ENCODE measurements at places on chromosomes 7 and 10.

DNA sequence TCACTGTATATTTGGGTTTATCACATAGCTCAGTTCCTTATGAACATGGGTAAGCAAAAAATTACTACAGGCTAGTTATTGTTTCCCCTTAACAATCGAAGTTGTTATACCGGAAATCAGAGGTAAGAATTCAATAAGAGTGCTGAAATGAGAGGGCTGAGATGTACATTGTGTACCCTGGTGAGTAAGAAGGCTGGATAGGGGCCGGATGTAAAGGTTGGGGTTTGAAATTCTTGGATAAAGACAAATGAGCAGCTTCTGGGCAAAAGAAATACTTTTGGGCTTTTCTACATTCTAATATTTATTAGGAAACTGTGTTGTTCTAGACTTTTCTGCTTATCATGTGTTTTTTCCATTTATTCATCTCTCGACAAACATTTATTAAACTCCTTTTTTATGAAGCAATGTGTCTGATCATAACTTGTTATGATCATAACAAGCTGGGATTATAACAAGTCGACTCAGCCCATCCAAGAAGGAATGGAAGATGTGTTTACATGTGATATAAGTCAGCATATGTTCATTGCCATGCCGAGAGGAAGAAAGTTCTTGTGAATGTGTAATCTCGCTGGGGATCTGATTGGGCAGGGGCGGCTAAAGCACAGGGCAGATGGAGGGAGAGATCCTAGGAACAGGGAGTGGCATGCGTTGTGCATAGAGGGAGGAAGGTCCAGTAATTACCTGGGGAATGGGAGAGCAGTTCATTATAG, 155.3 kb downstream of the PLXDC2 start:
- no peak for DNase-seq

- DNase-seq = no peak
These were observed 728 bp downstream of the PARD3 start for GRCh38 chr10:34814223-34814912.

GRCh38 chr10:114392112-114392835, 12.0 kb downstream of the AFAP1L2 start:
- DNase-seq = no peak

- DNase-seq = no peak
These were observed 24.1 kb downstream of the SEMA3D start for GRCh38 chr7:85162721-85163120.

DNA sequence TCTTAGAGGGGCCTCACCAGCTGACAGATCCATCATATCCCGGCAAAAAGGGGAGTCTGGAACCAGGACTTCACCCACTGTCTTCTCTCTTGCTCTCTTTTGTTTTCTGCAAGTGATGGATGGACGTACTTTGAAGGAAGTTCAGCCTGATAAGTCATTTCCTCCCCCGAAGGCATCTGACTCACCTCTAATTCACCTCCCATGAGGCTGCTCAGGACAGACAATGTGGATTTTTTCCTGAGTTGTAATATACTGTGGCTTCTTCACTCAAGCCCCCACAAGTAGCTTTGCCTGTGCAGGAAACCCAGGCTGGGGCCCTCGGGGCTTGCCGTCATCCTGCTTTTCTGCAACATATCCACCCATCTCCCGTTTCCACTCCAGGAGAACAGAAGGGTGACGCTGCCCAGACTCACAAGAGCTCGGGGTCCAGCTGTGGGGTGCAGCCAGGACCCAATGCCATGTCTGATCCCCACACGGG, 70.4 kb downstream of the ASB13 start:
- DNase-seq = no peak

- no peak for DNase-seq
These were observed 520 bp downstream of the ELAPOR2 start for GRCh38 chr7:87058744-87059524.

DNA sequence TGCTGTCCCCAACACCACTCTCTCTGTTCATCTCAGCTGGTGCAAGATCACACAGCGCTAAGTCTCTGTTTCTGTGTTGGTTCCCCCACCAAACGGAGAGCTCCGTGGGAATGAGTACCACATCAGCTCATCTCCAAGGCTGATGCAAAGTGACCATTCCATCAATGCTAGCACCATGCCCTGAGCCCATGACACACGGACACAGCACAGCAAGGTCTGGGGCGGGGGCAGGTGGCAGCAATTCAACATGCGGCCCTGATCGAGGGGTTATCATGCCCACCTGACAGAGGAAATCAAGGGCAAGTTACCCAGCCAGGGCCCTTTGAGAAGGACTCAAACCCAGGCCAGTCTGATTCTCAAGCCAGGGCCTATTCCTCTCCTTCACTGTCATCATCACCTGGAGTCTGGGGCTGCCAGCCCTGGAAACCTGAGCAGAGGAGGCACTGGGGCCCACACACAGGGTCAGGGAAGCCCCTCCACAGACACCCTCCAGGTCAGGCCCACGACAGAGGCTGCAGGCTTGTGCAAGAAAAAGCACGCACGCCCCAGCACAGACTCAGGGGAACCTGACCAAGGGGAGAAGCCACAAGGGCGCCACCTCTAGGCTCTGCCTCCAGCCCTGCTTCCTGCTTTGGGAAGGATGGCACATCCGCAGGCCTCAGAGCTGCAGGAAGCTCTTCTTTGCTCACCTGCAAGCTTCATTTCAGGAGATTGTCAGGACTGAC, 74.8 kb downstream of the GRID1 start:
- DNase-seq = no peak

DNA sequence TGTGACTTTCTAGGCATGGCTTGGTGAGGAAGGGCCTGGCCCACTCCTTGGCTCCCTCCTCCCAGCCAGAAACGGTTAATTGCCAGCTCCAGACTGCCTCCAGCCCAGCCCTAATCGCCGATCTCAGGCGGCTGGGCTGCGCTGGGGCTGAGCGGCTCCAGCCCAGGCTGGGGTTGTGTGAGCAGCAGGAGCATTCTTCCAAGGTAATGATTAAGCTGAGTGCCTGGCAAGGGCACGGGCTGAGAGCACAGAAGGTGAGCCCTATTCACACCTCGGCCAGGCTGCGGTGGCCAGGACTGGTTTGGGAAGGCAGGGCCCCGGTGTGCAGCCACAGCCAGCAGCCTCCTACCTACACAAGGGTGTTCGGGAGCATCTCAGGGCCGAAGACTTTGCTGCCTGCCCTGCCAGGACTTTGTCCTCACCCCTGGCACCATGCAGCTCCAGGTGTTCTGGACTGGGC, at the start of gene TMEM72:
Gene TMEM72 (plus strand): TSS at position 257 of the 460 bp plus-strand sequence. CDS start 176 bp downstream, at position 433.
- no peak for DNase-seq

DNA sequence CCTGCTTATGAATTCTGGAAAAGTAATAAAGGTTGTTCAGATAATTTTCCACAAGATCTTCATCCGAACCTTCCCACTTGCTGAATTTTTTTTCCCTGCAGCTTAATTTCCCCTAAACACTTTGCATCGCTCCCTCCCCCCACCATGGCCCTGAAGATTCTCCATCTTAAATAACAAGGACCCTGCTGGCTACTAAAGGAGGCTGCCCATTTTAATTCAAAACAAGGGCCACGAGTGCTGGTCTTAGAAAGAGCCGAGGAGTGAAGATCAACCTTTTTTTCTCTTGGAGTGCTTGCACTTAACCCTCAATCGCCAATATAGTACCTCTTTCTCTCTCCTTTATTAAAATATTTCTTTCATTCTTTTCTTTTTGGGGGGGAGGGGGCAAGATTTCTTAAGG, 9.2 kb upstream of the SP8 start:
- no peak for DNase-seq

GRCh38 chr10:18473424-18474117, 177.8 kb downstream of the NSUN6 start:
- DNase-seq = no peak

DNA sequence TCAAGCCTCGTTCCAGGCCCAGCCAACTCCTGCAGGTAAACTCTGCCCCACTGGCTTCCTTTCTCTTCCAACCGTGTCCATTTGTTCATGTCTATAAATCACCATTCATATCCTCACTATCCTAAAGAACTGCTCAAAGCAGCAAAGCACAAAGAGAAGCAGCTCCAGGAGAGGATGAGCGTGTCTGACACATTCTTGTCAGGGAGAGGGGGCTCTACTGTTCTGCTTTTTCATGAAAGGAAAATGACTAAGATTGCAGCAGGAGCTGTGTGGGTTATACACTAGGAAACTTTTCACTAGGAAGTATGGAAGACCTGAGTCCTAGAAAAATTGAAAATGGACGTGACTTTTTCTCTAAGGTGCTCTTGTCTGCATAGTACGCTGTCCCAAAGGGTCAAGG, 16.7 kb downstream of the AGFG2 start:
- no peak for DNase-seq

GRCh38 chr10:31270954-31271353, 48.1 kb upstream of the ZEB1 start:
- no peak for DNase-seq

DNA sequence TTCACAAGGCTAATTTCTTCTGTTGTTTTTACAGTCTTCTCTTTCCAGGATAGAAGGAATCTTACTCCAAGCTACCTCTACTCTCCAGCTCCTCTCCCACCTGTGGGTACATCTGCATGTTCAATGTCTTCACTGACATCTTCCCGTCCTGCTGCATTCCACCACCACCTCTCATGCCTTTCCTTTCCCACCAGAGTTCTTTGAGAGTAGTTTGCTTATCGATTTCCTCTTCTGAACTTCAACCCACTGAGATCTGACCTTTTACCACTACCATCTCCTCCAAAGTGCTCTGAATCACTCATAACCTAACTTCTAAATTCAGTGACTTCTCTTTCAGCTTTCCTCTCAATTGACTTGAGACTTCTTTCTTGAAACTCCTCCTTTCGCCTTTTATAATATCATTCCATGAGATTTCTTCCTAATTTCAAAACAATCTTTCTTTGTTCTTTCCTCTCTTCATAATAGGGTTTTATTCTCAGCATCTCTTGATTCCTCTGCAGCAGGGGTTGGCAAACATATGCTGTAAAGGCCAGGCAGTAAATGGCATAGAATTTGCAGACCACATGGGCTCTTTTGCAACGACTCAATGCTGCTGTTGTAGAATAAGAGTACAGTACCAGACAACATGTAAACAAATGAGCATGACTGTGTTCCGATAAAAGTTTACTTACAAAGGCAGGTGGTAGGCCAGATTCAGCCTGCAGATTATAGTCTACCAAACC, 22.1 kb downstream of the ACSL5 start:
- DNase-seq = no peak

DNA sequence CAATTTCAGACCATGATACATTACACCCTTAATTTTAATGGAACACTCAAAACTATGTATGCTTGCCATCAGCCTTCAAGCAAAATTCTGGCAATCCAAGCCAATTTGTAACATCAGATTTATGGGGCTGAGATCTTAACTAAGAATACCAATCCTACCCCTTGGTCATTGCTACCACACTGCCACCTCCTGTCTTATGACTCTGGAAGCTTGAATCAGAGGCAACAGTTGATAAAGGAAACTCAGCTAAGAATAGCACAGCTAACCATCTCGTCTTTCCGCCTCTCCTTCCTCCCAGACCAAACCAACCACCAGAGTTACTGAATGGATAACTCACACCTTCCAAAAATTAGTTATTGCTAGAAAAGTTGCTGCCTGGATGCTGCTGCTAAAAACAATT, 7.4 kb downstream of the IGF2BP3 start:
- DNase-seq = no peak

DNA sequence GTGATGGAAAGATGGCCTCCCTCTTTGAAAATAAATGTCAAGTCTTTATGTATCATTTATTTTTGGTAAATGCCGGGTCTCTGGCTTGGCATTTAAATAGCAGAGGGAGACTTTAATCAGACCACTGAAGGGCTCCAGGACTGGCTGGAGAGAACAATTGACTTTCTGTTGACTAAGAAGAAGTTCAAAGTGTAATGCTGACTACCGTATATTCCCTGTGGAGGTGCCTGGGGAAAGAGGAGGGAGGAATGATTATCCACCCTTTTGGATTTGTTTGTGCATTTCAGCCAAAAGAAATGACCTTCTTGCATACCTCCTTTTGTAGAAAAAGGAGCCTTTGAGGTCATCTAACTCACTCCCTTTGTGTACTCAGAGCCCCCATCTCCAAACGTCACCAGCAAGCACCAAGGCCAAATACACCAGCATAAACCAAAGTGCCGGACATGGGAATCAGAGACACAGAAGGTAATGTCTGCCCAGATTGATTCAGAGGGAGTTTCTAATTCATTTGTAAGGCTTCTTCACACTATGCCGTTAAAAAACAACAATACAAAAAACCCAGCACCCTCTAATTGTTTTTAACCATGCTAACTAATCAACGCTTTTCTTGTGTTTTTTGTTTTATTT, 75.2 kb downstream of the PRLHR start:
- DNase-seq = no peak

DNA sequence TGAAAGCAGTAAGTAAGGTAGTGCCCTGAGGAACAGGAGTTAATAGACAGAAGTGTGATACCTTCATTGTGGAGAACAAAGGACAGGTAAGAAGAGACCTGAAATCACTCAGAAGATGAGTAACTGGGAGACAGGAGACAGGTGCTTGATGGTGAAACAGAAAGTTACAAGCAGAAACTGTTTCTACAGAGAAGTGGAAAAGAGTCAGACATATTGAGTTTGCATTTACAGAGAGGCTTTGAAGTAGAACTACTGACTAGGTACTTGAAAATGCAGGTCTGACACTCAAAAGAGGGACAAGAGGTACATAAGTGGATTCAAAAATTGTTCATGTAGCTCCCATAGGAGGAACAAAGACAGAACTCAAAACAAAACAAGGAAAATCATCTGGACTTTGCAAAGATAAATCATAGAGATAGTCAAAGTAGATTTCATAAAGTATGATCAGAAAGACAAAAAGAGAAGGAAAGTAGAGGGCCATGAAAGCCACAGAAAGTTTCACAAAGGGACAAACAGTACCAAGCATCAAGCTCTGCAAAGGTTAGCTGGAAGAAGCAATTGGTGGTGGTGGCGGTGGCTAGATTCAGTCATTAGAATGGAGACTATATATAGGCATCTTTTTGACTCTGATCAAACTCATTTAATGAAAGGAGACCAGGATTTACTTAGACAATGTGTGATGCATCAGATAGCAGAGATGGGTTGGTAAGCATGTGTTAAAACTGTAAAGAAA, 198.4 kb downstream of the PCLO start:
- DNase-seq = no peak

- no peak for DNase-seq
These were observed 39.3 kb downstream of the LRRC18 start for GRCh38 chr10:48900371-48900801.

DNA sequence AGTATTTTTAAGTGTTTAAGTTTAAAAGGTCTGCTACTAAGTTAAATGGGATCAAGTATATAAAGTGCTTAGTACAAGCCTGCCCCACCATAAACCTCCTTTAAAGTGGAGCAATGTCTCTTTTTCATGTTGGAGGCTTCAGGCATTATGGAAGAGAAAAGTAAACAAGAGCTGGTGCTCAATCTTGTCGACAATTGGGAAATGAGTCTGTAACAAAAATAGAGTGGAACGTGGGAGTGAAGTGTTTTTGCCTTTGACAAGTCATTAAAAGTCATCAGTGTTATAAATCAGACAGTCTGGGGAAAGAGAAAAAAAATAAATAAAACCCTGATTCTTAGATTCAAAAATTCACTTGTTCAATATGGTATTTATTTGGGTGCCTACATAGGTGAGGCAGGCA, 44.7 kb downstream of the DNAJC12 start:
- DNase-seq = no peak

DNA sequence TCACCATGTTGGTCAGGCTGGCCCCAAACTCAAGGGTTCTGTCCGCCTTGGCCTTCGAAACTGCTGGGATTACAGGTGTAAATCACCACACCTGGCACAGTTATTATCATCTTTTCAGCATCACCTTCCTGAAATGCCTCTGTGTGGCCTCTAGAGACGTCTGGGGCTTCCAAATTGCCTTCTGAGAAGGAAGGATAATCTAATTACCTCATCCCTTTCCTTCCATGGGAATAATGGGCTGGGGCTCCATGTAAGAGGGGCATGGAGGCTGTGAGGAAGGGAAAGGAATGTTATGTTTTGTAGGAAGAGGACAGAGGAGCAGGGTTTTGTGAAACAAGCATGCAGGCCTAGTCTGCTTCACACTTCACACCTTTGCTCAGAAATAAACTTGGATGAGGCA, 22.2 kb upstream of the PODXL start:
- DNase-seq = no peak

Measured in NK-92 treated with Interleukin-12 subunit alpha and Interleukin-12 subunit beta, amount 100 ng/mL, for 24 hours (cell line).